ENCODE measurements at places on chromosomes 5 and 9.

DNA sequence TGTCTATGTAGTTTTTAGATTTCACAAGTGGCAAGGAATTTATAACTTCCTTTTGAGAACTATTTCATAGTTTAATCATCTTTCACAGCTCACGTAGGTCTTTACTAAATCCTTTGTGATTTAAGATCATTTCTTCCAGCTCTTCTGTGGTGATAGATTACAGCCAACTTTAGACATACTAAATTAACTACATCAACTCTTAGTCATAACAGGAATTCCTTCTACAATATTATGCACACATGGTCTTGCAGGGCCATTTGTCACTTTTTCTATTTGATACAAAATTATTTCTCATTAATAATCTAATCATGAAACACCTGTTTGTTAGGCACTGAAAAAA, 208.4 kb downstream of the PDE4D start:
- DNase-seq, result no peak

DNA sequence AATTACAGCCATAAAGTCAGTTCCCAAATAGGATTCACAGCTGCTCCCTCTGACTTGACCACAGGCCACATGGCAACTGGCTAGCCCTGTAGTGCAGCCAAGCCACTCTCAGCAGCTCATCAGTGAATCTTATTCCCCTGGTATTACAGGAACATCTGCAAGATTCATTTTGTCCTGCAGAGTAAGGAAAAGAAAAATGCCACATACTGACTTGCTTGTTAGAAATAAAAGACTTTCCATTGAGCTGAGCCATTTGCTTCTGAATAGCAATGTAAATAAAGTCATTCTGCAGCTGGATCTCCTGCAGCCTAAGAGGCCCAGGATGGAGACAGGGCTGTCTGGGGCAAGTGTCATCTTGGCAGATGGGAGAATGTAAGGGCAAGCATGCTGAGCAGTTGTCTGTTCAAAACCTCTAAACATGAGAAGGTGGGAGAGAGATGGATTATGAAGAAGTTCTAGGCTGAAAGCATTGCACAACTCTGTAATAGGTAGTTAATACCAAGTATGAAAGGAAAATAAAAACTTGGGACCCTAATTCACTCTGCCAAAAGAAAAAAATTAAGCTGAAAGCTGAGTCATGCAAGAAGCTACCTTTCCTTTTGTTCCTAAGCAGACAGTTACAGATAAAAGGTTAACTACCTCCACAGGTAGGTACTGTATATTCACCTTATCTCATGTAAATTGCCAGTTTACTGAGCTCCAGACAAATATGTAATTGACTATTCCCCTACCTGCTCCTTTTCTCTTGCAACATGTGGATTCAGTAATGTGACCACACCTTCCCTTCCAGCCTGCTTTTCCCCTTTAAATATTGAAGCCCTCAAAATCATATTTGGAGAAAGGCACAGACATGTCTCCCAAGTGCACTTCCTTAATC, 244.4 kb upstream of the RAI14 start:
- peak; percentile 31 for DNase-seq

DNA sequence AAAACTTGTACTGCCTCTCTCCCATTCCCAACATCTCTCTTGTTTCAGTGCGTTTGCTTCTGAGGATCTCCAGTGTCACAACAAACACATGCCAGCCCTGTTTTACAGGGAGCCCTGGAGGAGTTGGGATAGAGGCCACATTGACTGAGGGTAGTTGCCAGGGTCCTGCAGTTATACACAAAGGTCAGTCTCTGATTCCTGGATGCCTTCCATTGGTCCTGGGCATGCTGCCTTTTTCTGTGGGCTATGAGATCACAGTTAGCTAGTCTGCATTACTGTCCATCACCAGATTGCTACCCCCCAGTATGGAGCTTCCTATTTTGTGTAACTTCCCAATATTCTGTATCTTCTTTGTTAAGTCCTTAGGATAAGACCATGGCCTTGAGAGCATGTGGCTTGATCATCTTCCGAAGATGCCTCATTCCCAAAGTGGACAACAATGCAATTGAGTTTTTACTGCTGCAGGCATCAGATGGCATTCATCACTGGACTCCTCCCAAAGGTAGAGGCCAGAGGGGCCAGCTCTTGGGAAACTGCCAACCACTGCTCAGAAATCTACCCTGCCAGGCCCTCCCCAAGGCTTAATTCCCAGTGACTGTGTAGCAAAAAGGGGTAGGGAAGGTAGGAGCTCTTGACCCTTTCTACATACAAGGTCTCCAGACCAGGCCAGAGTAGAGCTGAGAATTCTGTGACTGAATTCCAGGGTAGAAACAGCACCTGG, 9.5 kb downstream of the NUDT2 start:
- no peak for DNase-seq

DNA sequence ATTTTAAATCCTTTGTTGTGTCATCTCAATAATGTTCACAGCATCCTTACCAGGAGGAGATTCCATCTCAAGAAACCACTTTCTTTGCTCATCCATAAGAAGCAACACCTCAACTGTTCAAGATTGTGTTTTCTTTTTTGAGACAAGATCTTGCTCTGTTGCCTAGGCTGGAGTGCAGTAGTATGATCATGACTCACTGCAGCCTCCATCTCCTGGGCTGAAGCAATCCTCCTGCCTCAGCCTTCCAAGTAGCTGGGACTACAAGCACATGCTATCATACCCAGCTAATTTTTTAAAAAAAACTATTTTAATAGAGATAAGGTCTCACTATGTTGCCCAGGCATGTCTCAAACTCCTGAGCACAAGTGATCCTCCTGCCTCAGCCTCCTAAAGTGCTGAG, 60.0 kb downstream of the ABHD17B start:
- no peak for DNase-seq

GRCh38 chr5:157559301-157559700, 16.3 kb downstream of the ADAM19 start:
- peak; percentile 94 for DNase-seq

DNA sequence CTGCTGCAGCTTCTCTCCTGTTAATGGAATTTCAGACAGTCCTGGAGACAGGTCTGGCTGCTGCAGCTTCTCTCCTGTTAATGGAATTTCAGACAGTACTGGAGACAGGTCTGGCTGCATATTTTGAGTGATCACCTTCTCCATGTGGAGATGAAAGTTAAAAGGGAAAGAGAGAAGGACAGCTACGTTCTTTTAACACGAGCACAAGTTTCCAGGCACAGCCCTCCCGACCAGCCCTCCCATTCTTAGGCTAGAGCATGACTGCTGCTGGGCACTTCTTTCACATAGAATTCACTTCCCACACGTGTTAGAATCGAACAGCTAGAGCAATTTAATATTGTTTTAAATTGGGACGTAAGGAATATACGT, 133.3 kb upstream of the DMRT1 start:
- no peak for DNase-seq

GRCh38 chr9:2233274-2233673, 218.1 kb downstream of the SMARCA2 start:
- DNase-seq, result no peak

DNA sequence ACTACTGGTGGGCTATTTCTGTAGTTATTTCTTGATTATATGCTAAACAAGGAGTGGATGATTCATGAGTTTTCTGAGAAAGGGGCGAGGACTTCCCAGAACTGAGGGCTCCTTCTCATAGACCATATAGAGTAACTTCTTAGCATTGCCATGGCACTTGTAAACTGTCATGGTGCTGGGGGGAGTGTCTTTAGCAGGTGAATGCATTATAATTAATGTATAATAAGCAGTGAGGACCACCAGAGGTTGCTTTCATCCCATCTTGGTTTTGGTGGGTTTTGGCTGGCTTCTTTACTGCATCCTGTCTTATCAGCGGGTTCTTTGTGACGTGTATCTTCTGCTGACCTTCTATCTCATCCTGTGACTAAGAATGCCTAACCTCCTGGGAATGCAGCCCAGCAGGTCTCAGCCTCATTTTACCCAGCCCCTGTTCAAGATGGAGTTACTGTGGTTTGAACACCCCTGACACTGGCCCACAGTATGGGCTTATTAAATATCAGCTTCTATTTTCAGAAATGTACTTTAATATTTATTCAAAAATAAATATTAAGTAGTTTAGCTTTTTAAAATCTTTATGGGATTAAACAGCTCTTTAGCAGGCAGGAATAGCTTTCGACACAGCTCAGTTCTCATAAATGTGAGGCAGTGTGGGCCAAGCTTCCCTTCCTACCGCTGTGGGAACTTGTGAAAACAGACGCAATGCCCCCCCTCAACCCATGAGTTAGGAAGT, 44.4 kb downstream of the GALNT12 start:
- peak; percentile 15 for DNase-seq

- DNase-seq, result peak; percentile 95
These were observed 42.3 kb upstream of the MUSK start for GRCh38 chr9:110626101-110626829.

DNA sequence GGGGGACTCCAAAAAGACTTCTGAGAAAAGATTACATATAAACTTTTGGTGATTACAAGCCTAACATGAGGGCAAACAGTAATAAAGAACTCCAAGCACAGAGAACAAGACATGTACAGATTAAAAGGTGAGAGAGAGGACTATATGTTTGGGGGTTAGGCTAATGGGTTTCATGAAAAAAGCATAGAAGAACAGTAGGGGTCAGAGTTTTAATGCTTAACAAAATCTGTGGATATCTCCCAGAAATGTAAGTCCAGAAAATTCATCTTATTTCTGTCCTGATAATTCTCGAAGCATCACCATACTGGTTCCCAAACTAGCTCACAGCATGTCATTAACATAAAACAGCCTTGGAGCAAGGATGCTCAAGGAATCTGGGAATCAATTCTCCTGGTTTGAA, 137.2 kb downstream of the ARRDC3 start:
- peak; percentile 4 for DNase-seq

DNA sequence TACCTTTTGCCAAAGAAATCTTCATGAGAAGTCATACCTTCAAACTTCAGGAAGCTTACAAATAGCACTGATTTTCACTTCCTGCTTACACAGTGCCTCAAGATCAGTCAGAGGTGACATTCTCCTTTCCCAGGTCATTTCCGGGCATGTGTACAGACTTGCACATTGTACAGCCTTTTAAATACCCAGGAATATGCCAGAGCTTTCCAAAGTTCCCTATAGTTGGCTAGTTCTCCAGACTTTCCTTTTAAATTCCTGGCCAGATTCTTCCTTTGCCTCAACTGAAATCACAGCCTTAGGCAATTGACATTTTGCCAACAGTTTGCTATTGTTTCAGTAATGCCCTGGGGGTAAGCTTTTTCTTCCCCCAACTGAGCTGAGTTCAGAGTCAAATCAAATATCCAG, 47.2 kb downstream of the RFX3 start:
- DNase-seq, result peak; percentile 68

- DNase-seq, result no peak
These were observed 12.7 kb upstream of the LIFR start for GRCh38 chr5:38569180-38569579.

GRCh38 chr5:119341452-119342349, 14.1 kb upstream of the TNFAIP8 start:
- no peak for DNase-seq

GRCh38 chr5:76838481-76839261, 11.1 kb upstream of the S100Z start:
- peak; percentile 77 for DNase-seq

- DNase-seq, result no peak
These were observed 257.5 kb downstream of the DIRAS2 start for GRCh38 chr9:90385146-90385545.

DNA sequence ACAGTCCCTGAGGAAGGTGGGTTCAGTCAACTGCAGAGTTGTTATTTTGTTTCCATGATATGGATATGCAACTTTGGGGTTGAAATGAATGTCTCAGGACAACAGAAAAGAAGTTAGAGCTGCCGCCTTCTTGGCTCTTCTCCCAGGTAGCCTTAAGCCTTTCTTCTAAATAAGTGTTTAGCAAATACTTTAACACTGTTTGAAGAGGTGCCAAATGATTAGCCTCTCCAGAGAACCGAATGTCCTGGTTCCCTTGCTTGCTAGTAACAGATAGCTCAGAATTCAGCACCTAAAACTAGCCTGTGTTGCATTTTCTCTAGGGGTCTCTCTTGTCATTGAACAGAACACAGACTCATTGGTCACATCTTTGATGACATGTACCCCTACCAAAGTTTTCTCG, 127.7 kb upstream of the PIK3R1 start:
- peak; percentile 24 for DNase-seq

DNA sequence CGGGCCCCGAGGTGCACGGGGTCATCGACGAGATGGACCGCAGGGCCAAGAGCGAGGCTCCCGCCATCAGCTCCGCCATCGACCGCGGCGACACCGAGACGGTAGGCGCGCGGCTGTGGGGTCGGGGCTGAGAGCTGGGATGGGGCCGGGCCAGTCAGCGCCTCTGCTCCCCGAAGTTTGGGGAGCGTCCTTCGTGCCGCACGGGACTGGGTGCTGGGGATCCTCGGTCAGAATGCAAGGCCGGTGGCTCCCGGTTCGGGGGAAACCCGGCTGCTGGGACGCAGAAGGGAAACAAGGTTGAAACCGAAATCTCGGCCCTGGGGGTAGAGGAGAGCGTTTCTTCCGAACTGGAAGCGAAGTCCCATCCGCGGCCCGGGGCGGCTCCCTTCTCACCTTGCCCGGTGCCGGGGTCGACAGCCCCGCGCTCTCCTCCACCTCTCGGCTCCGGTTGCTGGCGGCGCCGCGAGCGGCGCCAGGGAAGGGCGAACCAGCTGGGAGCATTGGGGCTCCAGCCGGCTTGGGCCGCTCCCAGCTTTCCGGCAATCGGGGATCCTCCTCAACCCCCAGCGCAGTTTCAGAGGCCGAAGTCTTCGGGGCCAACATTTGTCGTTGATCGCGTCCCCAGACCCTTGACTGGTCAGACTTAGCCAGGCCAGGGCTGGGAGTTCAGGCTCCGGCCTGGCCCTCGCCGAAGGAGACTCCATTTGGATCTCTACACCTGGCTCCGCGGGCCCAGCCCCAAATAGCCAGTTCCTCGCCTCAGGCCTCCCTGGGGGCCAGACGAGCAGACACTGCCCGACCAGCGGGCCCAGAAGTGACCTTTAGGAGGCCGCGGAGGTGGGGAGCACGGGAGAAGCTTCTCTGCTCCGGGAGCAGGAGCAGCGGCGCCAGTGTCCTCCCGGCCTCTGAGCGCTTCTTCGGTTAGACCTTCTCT, 1.1 kb downstream of the LHX2 start:
- DNase-seq, result no peak

DNA sequence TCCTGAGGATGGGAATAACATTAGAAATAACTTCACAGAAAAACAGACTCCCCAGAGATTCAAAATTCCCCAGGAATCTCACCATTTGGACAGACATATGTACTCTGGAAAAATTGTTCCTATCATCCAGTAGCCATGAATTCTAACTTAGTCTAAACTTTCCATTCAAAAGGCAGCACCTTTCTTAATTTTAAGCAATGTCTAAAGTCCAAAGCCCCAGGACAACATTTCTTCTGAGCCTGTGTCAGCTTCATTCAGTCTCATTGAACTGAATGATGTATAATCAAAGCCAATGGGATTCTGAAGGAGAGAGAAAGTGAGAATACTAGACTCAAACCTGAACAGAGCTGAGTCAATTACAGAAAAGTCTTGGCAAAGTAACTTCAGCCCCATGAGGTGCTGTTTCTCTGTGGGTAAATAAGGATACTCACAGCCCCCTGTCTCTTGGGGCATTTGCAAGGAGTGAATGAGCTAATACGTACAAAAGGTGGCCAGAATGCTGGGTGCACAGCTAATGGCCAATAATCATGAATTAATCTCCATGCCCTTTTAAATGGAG, 140.6 kb downstream of the SEMA5A start:
- no peak for DNase-seq

GRCh38 chr5:93246090-93246855, 334.7 kb downstream of the NR2F1-AS1 start:
- DNase-seq, result no peak

GRCh38 chr9:20197976-20198685, 409.3 kb upstream of the SLC24A2 start:
- no peak for DNase-seq

GRCh38 chr9:10238087-10238486, 374.7 kb downstream of the PTPRD start:
- DNase-seq, result no peak

GRCh38 chr9:87516926-87517290, 19.2 kb downstream of the DAPK1 start:
- DNase-seq, result no peak

All from EL (cell line).